ENCODE measurements at places on chromosomes 3 and 15.

GRCh38 chr3:113546414-113546893 lies 14.1 kb downstream of the SIDT1 start:
- no peak for DNase-seq

GRCh38 chr3:40992023-40992422 lies 207.3 kb upstream of the CTNNB1 start:
- DNase-seq = no peak

- no peak for DNase-seq
Observed at GRCh38 chr3:150912501-150912900, 7.3 kb upstream of the MINDY4B start.

DNA sequence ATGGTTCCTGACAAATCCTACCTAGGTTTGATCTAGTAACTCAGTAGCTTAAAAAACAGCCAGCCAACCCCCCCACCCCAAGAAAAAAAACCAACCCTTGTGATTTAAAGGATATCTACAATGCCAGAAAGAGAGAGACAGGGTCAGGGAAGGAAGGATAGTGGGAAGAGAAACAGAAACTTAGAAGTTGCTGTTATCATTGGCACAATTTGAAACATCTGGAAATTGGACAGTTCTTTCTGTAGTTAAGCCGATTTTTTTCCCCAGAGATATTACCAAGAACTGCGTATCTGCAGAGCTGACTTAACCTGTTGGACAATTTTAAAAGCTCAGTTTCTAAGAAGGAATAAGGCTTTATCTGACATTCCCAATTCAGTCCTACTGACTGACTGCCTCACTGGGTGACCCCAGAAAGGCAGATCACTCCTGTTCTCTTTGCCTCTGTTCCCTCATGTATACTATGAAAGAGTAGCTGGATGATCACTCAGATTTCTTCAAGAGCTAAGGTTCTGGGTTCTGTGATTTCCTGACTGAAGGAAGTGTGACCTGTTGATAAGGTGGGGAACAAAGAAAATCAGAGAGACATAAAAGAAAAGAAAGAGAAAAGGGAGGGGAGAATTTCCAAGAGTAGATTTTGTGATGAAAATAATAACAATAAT lies 128.3 kb downstream of the MAP2K5 start:
- no peak for DNase-seq

GRCh38 chr3:32493437-32494414 lies 8.9 kb downstream of the CMTM6 start:
- no peak for DNase-seq

DNA sequence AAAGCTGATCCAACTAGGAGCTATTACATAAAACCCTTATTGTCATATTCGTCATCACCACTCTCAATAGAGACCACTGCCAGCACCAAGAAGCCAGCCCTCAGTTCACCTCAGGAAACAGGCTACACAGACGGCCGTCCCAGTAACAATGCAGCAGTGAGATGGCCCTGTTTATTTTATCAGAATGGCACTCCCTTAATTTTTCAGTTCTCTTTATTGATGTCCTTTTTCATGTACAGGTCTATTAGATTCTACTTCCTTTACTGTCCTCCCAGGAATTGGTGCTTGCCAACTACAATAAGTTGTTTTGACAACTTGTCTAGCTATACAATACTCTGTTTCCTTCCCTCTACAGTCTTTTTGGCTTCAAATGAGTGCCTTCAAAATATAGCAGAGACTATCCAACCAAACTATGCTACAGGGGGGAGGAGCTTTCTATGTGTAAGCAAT lies 272.5 kb downstream of the ZBTB20 start:
- no peak for DNase-seq

GRCh38 chr3:192905980-192906678 lies 11.5 kb downstream of the MB21D2 start:
- DNase-seq = no peak

GRCh38 chr3:69941037-69941436 lies 58.5 kb upstream of the SAMMSON start:
- DNase-seq = no peak

DNA sequence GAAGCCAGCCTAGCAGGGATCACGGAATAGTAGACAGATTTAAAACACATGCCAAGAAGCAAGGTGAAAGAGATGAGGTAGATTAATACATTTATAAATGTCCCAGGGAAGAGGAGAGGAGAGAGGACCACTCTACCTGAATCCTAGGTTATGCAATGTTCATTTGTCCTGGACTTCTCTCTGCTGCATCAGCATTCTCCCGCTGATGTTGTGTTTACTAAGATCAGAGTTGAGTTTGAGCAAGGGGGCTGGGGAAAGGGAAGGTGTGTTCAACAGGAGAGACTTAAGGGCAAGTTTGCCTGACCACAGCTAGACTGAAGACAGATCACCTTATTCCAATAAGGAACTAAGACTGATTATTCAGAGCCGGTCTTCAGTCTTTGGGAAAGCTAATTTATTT lies 1.1 kb upstream of the KPNA1 start:
- DNase-seq = no peak

DNA sequence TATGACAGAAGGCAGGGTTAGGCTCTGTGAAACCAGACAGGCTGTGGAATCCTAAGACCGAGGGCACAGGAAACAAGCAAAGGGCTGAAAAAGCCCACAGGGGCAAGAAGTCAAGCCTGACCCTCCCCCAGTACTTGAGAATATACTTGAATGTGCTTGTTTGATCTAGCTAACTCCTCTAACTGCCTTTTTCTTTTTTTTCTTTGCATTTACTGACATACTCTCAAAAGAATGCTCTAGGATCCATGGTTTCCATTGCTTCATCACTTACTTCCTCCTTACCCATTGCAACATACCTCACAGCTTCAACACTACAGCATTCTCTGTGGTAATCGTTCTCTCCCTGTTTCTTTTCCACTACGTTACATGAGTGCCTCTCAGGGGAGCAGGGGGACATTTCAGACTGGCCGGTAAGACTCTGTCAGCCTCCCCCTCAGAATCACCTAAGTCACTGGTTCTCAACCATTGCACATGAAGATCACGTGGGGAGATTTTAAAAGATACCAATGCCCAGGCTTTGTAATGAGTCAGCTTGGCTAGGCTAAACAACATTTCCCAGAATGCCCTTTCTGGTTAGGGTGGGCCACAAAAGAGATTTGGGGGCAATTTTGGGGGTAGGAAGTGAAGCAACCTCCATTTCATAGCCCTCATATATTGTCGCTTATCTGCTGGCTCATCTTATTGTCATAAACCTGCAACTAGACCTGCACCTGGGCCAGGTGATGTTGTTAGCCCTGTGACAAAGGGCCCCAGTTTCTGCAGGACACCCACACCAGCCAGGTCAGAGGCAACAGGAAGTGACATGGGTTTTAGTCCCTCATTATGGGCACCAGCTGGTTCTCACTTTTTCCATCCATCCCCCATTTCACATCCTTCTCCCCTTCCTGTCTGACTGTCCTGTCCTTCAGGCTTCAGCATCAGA lies 24.6 kb upstream of the RSL24D1 start:
- DNase-seq = no peak

- peak; percentile 86 for DNase-seq
Observed at GRCh38 chr3:138946663-138947494, at the start of the genes FOXL2 and FOXL2NB. Gene FOXL2 (minus strand): TSS chr3:138947137. CDS start chr3:138946722, 415 bp downstream. Gene FOXL2NB (plus strand): TSS chr3:138947217. CDS start chr3:138947365, 148 bp downstream.

DNA sequence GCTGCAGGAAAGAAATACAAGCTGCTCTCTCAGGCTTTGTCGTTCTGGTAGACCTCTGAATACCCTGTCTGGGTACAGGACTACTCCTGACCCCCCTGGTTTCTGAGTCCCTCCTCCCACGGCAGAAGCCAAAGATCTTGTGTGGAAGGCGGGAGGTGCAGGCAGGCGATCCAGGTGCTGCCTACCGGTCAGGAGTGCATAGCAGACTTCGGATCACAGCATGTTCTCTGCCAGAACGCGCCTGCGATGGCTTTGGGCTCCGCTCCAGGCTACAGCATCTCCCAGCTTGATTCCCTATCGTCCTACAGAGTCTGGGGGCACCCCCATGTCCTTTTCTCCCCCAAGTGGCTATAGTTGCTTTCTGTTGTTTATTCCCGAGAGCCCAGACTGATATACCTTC lies 2.5 kb upstream of the CFAP100 start:
- no peak for DNase-seq

- DNase-seq = peak; percentile 97
Observed at GRCh38 chr3:122415762-122416654, at the start of gene WDR5B. Gene WDR5B (minus strand): TSS chr3:122416062. CDS start chr3:122415528, 534 bp downstream.

DNA sequence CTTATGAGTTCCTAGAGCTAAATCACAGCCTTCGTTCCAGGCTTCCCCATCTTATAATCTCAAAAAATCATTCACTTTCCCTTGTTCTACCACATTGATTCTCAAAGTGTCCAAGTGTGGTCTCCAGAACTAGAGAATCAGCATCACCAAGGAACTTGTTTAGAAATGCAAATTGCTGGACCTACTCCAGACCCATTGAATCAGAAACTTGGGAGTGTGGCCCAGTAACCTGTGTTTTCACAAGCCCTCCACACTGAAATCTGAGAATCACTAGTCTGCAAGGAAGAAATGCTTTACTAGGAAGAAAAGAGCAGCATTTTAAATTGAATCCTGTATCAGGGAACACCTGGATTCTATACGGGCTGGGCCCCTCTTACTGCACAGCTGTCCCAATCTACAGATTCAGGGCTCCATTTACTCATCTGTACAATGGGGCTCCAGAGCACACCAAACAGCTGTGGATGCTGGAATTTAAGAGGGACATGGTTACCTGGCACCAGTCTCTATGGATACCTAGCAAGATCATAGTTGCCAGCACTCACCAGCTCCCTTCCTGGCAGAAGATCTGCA lies 3.9 kb downstream of the MEGF11 start:
- no peak for DNase-seq

DNA sequence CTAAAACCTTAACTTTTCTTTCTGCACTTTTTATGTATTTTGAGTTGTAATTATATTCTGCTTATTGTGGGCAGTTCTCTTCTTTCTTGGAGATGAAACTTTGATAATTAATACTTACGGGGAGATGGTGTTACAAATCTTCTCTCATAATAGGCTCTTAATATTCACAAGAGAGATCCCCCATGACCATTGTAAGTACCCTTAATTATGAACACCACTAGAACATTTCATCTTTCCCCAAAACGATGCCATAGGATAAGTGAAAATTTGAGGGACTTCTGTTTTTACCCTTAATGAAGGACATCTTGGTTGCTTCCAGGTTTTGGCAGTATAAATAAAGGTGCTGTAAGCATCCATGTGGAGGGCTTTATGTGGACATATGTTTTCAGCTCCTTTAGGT lies 60.7 kb downstream of the PIAS1 start:
- DNase-seq = no peak

DNA sequence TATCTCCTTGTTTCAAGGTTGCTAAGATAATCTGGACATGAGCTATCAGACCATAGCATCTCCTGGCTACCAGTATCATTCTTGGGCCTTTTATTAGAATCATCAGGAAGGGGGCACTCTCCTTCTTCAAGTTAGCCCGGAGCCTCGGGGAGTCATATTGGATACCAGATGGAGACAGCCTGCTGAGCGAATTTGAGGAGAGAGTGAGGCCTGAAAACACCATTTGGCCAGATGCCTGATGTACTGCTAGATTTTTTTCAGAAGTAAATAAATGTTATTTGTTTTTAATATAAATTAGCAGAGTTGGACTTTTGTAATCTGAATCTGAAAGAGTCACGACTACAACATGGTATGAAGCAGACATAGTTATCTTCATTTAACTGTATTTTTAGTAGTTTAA lies 848.6 kb downstream of the IGSF11 start:
- no peak for DNase-seq

DNA sequence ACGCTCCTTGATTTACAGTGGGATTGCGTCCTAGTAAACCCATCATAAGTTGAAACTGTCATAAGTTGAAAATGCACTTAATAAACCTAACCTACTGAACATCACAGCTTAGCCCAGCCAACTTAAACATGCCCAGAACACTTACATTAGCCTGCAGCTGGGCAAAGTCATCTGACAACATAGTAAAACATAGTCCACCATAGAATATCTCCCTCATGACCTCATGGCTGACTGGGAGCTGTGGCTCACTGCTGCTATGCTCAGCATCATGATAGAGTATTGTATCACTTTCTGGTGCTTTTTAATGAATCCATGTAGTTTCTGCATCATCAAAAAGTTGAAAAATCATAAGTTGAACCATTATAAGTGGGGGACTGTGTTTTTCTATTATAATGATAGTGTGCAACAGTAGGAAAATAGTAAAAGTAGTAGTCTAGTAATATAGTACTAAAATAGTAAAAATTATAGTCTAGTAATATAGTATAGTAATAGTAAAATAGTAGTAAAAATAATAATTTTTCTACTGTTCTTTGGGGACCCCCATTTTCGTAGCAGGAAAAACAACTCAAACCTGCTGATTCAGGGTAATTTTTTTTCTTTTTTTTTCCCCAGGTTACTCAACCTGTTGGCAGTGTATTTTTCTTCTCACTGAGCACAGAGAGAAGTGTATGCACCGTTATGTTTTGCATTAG lies 233.5 kb downstream of the MYRIP start:
- no peak for DNase-seq

GRCh38 chr15:58479941-58480340 lies 48.1 kb downstream of the LIPC start:
- no peak for DNase-seq

GRCh38 chr15:25394898-25395297 lies 43.9 kb downstream of the UBE3A start:
- DNase-seq = no peak

DNA sequence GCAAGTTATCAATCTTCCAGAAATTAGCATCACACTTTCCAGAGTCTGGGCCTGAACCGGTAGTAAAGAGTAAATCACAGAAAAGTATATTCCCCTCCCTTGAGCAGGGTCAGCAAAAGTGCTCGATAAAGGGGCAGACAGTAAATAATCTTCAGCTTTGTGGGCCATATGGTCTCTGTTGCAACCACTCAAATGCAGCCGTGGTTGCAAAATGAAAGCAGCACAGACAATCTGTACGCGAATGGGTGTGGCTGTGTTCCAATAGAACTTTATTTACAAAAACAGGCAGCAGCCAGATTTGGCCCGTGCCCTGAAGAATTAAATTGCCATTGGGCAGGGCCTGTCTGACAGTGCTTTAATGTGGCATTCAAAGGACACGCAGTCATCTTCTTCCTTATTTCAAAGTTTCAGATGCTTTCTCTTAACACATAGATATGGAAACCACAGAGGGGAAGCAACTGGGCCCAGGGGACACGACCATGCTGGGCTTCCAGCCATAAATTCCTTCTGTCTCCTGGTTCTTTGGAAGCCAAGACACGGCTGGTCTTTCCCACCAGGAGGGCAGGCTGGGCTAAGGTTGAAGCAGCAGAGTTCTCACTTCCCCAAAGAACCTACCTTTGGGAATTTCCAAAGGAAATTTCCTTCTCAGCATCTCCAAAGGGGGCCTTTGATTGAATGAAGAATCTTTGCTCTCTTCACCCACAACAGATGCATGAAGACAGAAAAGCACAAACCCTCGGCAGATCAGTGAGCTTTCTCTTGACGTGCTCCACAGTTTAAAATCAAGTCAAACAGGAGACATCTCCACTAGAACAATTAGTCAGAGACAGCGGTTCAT lies 489.8 kb upstream of the PROK2 start:
- no peak for DNase-seq

DNA sequence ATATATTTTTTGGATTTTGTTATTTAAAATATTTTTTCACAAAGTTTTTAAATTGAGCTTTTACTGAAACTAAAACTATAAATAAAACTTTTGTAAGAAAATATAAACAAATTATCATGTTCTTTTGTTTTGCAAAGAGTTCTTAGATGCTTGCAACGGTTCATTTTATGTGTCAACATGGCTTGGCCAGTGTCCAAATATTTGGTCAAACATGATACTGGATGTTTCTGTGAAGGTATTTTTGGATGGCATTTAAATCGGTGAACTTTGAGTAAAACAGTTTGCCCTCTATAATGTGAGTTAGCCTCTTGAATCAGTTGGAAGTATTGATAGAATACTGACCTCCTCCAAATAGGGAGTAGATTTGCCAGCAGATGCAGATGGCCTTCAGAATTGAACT lies 612.6 kb upstream of the NECTIN3 start:
- no peak for DNase-seq

- DNase-seq = no peak
Observed at GRCh38 chr3:132964266-132964665, 73.9 kb upstream of the TMEM108 start.

Data from H9 (cell line).